ENCODE measurements at places on chromosomes 2 and 18.

DNA sequence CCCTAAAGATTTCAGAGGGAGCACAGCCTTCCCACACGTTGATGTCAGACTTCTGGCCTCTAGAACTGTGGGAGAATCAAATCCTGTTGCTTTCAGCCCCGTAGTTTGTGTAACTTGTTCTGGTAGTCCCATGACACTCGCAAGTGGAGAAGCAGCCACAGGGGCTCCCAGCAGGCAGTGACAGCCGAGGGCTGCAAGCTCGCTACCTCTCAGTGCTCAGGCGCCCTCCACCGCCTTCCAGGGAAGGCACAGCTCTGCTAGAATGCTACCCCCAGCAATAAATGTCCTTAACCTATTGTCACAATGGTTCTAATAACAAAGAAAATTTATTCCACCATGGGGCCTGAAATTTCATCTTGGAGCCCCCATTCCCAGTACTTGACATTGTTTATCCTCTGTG, 143.1 kb upstream of the ZNF236 start:
- DNase-seq = peak; percentile 54

DNA sequence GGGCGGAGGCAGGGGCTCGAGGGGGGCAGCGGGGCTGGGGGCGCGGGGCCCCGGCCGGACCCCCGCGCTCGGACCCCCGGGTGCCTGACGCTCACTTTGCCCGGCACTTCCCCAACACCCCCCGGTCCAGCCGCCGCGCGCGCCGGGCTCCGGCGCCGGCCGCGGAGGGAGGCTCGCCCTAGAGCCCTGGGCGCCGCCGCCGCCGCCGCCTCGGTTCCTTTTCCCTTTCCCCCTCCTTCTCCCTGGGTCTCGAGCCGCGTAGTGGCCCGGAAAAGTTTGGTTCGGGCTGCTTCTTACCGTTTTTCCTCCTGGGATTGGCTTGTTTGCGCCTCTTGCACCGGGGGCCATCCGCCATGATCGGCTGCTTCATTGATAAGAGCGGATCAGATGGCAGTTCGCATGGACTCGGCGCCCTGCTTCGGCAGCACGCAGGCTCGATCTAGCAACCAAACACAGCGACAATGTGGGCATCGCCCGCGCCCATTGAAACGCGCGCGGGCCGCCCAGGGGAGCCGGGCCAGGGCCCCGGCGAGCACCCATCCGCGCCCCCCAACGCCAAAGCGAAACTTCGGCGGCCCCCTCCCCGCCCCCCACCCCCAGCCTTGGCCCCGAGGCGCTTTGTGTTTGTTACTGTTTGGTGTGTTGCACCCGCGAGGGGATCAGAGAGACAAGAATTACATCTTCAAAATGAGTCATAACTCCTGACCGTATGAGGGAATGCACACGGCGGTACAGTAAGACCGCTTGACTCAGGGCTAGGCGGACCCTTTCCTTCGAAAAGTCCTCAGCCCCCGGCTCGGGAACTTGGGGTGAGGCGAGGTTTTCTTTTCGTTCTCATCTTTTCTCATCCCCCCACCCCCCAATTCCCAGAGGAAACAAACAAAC, 2.7 kb downstream of the ZEB2 start:
- DNase-seq = peak; percentile 65

- no peak for DNase-seq
These were observed 33.5 kb downstream of the PNO1 start for GRCh38 chr2:68190991-68191731.

DNA sequence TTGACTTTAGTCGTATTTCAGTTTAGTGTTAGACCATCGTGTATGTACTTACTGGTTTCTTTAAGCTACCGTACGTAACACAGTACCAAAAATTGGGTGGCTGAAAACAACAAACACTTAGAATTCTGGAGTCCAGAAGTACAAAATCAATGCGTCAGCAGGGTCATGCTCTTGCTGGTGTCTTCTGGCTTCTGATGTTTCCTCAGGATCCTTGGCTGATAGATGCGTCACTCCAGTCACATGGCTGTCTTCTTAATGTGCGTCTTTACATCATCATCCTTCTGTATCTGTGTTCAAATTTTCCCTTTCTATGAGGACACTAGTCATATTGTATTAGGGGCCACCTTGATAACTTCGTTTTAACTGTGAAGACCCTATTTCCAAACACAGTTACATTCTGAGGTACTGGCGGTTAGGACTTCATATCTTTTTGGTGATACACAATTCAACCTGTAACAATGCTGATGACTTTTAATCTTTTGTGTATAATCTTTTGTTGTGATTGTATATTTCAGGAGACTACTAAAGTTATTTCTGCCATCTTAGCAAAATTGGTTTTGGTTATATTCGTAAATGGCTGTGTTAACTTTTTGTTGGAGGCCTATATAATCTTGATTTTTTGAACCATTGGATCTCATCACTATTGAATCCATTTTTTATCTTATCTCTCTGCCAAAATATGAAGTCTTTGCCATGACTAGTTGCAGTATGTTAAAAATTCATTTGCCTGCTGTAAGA, 25.4 kb downstream of the ACTR3 start:
- DNase-seq = no peak

GRCh38 chr2:42663828-42664227, 95.4 kb downstream of the MTA3 start:
- no peak for DNase-seq

GRCh38 chr2:102803041-102803896, 41.4 kb downstream of the TMEM182 start:
- DNase-seq = no peak

DNA sequence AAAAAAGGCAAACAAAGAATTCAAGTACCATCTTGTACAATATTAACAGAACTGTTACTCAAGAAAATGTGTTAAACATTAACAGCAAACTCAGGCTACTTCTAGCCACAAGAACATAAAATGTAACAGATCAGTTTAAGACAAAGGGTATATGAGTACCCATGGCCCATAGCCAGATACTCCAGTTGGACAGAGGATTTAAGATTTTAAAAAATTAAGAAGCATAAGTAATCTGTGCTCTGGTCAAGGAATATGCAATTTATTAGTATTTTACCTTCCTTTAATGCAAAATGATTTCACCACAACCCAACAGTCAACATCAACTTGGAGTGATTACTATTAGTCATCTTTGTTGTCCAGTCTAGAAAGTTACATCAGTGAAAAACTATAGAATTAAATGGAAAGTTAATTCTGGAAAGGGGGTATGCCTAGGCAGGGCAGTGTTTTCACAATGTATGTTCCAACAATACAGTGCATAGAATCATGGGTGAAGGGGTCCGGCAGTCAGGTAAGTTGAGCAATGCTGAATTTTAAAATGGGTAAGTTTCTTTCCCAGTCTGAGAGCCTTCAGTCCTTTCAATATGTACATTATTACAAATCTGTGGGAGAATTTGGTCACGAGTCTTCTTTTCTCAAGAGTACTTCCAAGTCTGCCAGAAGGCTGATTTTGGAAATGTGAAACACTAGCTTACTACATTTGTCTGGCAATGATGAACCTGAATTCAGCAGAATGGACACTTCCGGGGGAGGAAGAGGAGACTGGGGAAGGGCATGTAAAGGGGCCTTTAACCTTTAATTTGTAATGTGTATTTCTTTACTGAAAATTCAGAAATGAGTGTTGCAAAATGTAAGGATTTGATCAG, 34.5 kb downstream of the SFT2D3 start:
- no peak for DNase-seq

DNA sequence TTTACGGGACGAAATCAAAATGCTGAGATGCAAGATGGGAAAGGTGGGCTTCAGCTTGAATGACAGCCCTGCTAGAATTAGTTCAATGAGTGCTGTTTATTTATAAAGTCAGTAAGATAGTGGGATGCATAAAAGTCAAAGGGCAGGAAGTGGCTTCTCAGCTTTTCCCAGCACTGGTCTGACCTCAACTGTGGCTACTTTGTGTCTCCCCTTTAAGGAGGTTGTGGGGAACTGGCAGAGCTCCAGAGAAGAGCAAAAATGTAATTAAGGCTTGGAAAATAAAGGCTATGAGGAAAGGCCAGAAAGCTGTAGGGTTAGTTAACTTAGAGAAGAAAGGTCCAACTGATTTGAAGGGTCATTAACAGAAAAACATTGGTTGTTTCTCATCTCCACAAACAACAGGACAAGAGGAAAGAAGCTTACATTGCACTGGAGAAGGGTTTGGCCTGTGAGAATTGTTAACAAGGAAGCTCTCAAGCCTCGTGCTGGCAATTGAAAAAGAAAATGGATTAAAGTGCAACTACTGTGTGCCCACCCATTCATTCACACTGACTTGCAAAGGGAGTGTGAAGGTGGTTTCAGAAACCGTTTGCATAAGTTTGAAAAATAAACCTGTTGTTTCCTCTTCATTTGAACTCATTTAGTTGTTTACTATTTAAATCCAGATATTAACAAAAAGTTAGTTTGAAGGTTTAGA, 68.8 kb upstream of the CD28 start:
- no peak for DNase-seq

- DNase-seq = no peak
These were observed 567 bp downstream of the PCYOX1 start for GRCh38 chr2:70258532-70258875.

- peak; percentile 76 for DNase-seq
These were observed 54.5 kb downstream of the MEIS1 start for GRCh38 chr2:66489436-66489835.

GRCh38 chr2:23540804-23541360, 155.9 kb downstream of the KLHL29 start:
- no peak for DNase-seq

- no peak for DNase-seq
These were observed 478.7 kb upstream of the POU3F3 start for GRCh38 chr2:104375206-104375605.
